ENCODE measurements at places on chromosomes 6 and 20.

DNA sequence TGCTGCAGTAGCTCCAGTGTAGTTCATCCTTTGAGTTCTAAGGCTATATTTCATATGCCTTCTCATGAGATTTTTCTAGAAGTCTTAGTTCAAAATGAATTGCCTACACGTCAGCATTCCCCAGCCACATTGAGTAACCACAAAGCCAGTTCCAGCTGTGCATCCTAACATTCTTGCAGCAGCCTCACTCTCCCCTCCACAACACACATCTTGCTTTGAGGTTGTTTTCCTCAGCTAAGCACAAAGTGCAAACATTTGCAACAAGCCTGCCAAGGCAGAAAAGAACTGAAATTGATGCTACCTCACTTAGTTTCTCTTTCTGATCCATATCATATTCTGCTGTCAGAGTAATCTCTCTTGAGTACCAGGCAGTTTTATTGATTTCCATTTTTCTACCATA lies 160.7 kb upstream of the KCNQ5 start:
- no peak for DNase-seq

- no peak for DNase-seq
Measured at GRCh38 chr20:9099372-9099771, 30.5 kb downstream of the PLCB4 start.

GRCh38 chr6:98212468-98212867 lies 621.9 kb upstream of the POU3F2 start:
- no peak for DNase-seq

DNA sequence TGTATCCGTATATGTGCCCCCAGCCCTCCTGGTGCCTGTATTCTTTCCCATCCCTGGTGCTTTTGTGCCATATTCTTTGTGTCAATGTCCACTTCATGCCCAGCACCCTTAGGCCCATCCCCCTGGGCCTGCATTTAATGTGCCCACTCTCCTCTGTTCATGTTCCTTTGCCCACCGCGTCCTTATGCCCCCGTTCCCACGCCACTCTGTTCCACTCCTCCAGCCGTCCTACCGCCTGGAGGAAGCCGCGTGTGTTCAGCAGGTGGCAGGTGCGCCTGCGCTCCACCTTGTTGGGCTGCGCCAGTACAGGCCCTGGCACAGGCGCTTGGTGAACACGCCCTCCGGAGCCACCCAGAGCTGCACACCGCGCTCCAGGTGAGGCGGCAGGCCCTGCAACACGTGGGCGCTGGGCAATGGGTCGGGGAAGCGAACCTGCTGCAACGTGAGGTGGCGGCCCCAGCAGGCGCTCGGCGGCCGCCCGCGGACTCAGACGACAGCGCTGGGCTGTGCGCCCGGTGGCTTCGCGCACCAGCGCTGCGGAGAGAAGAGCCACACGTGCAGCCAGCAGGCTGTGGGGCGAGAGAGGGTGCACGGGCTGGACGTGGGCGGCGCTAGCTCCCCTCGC lies 4.0 kb upstream of the FOXS1 start:
- DNase-seq, result no peak

GRCh38 chr6:22437665-22438064 lies 131.7 kb upstream of the HDGFL1 start:
- DNase-seq, result no peak

DNA sequence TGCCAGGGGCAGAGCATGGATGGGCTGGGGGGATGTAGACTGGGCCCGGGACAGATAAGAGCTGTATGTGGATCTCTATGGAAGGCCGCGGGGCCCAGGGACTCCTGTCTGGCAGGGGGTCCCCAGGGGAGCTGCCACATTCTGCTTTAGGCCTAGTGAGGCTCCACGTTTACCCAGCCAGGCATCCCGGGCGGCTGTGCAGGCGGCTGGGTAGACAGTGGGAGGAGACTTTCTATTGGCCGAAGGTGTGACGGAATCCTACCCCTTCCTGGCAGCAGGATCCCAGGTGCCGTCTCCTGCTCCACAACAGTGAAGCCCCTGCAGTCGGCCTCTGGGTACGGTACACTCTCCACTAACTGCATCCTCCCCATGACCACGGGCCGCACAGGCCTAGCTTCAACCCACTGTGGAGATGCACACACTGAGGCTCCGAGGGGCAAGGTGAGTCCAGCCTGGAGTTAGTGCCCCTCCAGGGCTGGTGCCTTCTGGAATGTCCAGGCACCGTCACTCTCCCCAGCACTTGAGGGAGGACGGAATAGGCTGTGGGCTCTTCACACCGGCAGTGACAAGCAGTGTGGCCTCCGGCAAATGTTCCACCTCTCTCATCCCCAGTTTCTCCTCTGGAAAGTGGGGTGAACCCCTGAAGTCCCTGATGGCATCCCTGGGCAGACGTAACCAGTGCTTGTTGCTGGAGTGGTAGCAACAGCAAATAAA lies 36.8 kb upstream of the ZBP1 start:
- DNase-seq, result no peak

DNA sequence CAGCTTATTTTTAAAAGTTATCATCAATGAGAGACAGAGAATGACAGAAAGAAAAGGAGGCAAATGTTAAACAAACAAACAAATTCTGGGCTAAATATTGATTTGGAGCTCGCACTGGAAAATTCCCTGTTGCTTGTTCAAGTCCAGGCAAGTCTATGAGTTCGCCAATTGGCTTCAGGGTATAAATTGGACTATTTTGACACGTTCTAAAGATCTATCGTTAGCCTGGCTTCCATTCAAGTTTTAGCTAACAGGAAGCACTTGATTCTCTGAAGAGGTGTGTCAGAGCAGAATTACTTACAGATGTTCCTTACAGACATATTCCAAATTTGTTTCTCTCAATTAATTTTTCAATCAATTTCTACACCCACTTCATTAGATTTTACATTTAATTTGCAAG lies 15.8 kb upstream of the RFPL4B start:
- DNase-seq, result peak; percentile 70

DNA sequence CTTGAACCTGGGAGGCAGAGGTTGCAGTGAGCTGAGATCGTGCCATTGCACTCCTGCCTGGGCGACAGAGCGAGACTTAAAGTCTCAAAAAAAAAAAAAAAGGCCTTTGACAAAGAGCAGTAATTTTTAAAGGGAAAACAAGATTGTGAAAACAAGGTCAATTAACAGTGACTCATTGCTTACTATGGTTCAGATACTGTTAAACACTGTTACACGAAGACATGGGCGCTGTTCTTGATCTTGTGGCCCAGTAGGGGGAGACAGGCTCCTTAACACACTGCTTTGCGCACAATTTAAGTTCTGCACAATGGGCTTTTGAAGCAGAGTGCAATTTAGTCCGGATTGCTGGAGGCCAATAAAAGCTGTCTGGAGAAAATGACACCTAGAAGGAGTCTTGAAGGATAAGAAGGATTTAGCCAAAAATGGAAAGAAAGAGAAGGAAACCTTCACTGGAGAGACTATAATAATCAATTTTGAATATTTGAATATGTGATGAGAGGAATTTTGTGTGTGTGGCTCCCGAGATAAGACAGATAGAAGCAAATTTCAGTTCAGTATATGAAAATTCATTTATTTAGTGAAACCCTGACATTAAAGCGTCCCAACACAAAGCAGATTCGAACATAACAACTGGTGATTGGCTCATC lies 6.0 kb upstream of the LATS1 start:
- peak; percentile 12 for DNase-seq

DNA sequence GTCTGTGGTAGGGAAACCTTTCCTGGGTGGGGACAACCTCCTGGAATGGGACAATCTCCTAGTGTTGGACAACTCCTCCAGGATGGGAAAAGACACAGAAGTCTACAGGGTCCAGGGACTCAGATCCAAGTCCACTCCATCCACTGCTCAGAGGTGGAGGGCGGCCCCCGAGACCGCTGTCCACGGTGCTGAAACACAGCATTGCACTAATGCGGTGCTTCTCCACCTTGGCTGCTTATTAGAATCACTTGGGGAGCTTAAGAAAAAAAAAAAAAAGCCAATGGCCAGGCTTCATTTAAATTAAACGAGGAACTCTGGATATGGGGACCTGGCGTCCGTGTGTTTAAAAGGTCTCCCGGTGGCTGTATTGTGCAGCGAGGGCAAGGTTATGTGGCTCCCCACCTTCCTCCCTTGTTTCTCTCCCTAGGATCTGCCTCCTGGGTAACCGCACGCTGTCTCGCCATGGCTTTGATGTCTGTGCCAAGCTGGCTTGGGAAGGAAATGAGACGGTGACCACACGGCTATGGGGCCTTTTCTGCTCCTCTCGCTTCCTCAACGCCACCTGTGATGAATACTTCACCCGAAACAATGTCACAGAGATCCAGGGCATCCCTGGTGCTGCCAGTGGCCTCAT lies 12.0 kb downstream of the SLC12A5 start:
- no peak for DNase-seq

DNA sequence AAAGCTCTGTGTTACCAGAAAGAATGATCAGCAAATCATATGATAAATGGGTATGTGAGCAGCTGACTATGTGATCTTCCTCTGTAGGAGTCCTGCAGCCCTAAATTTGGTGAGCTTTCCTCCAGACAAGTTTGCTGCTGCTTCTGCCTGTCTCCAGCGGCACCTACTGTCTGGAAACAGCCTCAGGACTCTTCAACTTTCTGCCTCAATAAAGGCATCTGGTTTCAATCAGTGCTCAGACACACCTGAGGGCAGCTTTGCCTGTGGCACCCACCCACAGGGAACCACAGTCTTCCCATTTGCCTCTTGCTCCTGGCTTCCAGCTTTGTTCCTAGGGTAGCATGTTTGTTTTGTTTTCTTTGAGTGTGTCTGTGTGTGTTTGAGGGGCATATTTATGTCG lies 727.9 kb upstream of the MAN1A1 start:
- peak; percentile 2 for DNase-seq

DNA sequence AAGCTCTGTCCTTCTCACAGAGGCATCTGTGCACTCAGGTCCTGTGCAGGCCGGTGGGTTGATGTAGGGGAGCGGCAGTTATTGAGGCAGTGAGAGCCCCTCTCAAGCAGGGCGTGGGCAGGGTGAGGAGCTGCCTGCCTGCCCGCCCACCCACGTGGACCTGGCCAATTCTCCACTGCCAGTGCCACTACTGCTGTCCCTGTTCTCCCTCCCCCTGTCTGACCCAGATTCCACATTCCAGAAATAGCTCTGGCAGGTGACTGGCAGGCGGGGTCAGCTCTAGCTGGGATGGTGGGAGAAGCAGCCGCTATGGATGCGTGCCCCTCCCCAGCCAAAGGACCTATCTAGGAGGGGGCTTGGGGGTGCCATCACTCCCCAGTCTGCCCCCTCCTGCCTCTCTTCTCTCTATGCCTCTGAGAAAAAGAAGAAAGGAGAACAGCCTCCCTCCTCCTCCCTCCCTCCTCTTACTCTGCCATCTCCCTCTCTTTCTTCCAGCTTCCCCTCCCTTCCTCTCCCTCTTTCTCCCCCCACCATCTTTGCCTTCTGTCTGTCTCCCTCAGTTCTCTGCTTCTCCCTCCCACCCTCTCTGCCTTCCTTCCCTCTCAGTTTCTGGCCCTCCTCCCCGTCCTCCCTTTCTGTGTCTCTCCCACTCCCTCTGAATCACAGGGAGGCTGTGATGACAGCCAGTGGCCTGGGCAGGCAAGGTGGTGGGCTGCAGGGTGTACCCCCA lies 86.5 kb upstream of the MYL9 start:
- DNase-seq, result no peak

GRCh38 chr20:52473186-52473585 lies 281.6 kb upstream of the ZFP64 start:
- DNase-seq, result no peak

DNA sequence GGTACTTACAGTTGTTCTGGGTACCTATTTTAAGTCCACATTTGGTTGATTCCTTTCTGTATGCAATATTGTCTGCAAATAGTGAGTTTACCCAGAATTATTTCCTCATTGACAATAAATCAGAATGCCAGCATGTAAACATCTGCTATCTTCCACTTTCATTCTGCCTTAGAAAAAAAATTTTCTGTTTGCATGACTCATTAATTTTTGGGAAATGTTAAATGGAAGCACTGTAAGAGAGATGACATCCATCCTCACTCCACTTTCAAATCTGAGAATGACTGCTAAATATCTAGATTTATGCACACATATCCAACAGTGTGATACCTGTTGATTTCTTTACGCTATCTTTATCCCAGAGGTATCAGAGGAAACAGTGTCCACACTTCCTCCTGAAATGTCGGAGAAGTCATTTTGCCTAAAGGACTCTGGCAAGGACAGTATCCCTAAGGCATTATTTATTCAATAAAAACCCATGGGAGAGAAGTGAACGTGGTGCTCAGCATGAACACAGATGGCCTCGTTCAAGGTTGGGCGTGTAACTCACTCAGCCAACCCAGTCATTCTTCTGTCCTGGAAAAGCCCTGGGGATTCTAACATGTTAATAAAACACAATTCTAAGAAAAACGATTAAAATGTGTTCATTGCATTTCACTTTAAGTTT lies 780.9 kb downstream of the QKI start:
- no peak for DNase-seq

GRCh38 chr20:53981130-53981529 lies 89.3 kb downstream of the BCAS1 start:
- no peak for DNase-seq

DNA sequence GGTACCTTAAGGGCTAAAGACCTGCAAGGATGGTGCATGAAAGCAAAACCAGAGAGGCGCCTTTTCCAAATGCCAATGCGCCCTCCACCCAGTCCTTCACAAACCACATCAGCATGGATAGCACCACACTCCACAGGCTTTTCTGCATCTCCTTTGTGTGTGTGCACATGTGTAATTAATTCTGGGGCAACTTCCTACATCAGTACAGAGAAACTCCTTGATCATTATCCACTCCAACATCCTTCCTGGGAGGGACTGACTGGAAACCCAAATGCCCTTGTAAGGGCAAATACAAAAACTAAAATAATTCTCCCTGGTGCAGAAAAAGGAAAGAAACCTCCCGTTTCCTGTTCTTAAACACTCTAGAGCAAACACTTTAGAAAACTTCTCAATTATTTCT lies 10.8 kb downstream of the SLC52A3 start:
- DNase-seq, result no peak

DNA sequence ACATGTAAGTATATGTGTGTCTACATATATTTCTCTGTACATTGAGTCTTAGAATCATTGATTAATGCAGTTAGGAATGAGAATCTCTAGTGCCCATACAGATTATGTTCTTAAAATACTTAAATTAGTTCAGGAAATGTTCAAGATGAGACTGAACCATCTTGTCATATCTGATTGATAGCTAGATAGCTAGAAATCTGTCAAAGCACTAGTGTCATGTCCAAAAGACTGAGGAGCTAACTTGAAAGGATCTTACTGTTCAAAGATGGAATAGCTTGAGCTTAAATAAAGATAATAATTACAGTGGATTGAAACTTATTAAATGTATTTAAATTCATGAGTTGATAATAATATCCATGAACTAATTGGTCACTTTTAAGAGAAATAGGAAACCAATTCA lies 191.7 kb upstream of the TCF21 start:
- peak; percentile 20 for DNase-seq

All from NCI-H446 treated with DMSO at 0.1 percent for 48 hours (cell line).